ENCODE measurements at places on chromosomes 5 and 9. TPM values are rescaled to one million over a fixed set of nuclear protein-coding genes. Genes with fewer than 3 reads are reported as not detected.
A peak's percentile ranks its signal among the peaks of the same experiment; 100 is the strongest.

The C5orf52 gene
- total RNA-seq, result not detected

The TEK gene
- 36.5 TPM for total RNA-seq

The SEMA5A gene
- total RNA-seq, result 78.6 TPM

The FBP1 gene
- total RNA-seq, result 13.6 TPM

The RPL7A gene
- total RNA-seq, result 1,153 TPM

The LURAP1L gene
- 34.5 TPM for total RNA-seq

The FSTL4 gene
- total RNA-seq, result 7.5 TPM

The PCDHGA1 gene
- 1.2 TPM for total RNA-seq

GRCh38 chr5:178469975-178470759, 120.0 kb downstream of the COL23A1 start:
- no peak for DNase-seq

GRCh38 chr5:34499001-34499734, 157.0 kb upstream of the RAI14 start:
- no peak for DNase-seq

- no peak for DNase-seq
These were observed 80.2 kb upstream of the SPRY4 start for GRCh38 chr5:142405023-142405422.

- DNase-seq, result no peak
These were observed 449.0 kb downstream of the CYLC2 start for GRCh38 chr9:103444176-103444575.

- no peak for DNase-seq
These were observed 196.4 kb downstream of the SEMA6A start for GRCh38 chr5:116378007-116378776.

GRCh38 chr9:16726718-16727451, 143.6 kb downstream of the BNC2 start:
- peak; percentile 52 for DNase-seq

DNA sequence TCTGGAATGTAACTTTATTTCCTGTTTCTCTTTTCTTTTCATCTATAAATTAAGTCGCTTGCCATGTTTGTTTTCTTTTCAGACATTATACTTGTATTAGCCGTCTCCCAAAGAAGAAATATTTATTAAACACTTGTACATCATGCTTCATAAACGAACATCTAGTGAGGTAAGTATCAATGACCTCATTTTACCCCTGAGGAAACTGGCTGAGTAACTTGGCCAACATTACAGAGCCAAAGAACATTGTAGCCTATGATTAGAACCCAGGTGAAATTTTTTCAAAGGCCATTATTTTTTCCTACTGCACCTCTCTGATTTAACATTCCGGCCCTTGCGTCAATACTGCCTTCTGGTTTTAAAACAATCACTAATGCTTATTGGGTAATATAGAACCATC, 4.2 kb downstream of the FREM1 start:
- no peak for DNase-seq

DNA sequence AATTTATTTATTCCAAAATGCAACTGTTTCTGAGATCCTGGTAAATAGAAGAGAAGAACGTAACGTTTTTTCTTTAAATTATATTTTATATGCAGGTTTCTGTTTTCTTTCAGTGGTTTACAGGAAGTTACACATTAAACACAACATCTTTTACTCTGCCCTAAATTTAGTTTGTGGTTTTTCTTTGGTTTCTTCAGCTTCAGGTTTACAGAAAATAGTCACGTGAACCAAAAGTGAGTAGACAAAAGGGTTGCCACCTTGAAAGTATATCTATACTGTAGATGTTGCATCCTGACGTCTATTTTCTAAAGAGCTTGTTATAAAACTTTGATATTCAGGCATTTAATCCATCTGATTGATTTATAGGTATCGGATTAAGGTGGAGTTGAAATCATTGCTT, 1236.6 kb downstream of the MAT2B start:
- no peak for DNase-seq

GRCh38 chr5:132263548-132264261, 6.2 kb downstream of the PDLIM4 start:
- no peak for DNase-seq

DNA sequence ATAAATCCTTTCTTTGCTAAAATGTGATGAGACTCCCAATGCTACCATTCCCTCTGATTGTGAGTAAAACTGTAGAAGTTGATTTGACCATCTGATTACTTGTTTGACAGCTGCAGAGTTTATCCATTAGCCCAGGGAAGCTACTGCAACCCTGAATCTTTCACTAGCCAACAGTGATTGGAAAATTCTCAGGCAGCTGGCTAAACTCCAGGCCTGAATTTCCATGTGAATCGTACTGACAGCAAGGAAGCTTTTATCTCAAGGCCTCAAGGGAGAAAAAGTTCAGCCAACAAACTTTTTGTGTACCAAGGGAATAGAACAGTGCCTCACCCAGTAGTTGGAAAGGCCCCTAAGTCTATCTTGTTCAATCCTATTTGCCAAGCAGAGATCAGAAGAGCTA, 246.7 kb upstream of the TRPM3 start:
- DNase-seq, result no peak

DNA sequence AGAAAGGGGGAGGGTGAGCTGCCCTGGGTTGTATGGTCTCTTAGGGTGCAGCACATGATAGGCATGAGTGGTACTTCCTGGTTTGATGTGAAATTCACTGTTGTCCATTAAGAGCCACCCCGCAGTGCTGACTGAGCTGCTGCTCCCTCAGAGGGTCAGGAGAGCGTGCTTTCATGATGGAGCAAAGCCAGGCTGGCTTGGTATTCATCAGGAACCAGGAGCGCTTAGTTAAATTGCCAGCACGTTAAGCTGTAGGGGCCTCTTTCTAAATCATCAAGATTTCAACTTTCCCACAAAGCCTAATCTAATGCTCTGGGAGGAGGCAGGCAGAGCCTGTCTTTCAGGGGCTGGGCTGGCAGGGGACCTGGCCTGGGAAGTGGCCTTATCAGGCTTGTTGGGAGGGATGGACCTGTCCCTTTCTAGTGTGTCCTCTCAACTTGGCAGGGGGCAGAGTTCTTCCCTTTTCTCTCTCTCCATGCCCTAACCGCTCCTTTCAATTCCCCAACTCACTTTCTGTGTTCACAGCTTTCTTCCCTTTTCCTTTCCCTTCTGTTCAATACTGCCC, 7.9 kb downstream of the CYSTM1 start:
- no peak for DNase-seq

DNA sequence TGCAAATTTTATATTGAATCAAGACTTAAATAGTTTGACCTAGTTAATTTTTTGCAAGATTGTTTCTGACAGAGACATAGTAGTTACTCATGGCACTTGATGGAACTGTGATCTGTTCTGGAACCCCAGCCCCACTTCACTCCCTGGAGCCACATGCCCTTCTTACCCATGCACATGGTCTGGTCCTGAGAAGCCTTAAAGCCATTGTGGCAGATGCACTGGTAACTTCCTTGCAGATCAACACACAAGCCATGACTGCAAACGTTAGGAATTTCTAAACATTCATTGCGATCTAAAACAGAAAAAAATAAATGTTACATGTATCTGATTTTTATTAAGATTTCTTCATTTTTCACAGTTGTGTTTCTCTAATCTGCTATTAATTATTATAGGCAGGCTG, 221.2 kb downstream of the SLC12A2 start:
- no peak for DNase-seq

All from urinary bladder (tissue), 4 donors.